CD4-positive, alpha-beta T cell treated with Interleukin-4 for 4 hours (primary cell): ENCODE measurements at places on chromosomes 5 and 9.

DNA sequence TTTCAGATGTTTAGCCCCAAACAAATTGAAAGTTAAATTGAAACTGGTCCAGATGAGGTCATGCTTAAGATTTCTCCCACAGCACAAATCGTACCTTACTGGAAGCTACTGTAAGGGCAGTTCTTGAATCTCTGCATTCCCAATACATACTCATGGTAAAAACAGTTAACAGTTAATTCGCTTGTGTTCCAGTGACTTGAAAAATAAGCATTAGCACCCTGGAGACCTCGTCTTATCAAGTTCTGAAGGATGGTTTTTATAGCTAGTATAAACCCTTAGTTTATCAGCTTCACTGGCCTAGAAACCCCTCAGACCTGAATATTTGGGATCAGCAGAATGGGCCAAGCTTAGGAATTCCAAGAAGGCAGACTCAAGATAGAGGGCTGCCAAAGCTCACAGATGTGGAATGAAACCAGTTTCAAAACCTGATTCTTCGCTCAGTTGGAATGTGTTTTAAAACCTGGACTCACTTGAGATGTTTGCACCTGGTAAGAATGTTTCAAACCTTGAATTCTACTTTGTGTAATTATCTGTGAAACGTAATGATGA, 103.6 kb downstream of the C9orf152 start:
- DNase-seq = no peak

- no peak for DNase-seq
These were observed 29.1 kb upstream of the LRRC14B start for GRCh38 chr5:162190-162564.

DNA sequence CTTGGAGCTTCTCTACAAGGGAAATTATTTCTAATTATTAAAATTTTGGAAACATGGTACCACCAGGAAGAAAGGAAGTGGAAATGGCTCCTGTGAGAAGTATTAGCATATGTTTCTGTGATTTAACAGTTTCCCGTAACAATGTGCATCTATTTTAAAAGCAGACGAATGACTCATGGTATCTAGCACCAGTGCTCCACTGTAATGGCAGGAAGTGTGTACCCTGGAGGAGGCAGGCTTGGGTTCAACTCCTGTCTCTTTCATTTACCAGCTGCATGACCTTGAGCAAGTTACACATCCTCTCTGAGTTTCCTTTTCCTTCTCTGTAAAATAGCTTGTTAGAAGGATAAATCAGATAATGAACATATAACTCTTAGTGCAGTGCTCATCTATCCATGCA, 41.0 kb upstream of the ANGPTL2 start:
- no peak for DNase-seq

DNA sequence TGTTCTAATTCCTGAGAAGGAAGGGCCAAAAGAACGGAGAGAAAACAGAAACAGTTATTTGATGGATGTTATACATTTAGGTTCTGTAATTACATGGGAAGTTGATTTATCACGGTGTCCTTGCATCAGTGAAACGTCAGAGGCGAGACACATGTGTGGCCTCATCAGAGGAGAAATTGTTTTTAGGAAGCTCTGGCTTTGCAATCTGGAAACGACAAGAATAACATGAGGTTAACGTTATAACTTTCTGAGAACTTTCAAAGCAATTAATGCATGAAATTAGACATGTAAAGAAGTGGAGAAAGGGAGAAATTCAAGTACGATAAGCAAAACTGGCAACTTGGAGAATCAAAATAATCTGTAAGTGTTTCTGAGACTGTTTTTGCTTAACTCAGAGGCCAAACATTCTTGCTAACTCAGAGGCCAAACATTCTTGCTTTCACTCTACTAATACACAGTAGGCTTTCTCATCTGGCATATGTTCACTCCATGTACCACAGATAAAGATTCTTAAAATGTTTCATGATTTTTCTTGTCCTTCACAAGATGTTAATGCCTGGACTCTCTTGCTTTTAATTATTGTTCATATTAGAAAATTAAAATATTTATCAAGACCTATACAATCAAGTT, 933.0 kb downstream of the TLE4 start:
- no peak for DNase-seq
